ENCODE measurements at places on chromosomes 2 and 18. TPM values are rescaled to one million over a fixed set of nuclear protein-coding genes. Genes with fewer than 3 reads are reported as not detected.

The MC2R gene
- 0.05 TPM for total RNA-seq

The KCNK3 gene
- total RNA-seq, result 0.05 TPM

GRCh38 chr18:64118406-64118805 is 30.5 kb downstream of the LINC00305 start:
- no peak for DNase-seq

DNA sequence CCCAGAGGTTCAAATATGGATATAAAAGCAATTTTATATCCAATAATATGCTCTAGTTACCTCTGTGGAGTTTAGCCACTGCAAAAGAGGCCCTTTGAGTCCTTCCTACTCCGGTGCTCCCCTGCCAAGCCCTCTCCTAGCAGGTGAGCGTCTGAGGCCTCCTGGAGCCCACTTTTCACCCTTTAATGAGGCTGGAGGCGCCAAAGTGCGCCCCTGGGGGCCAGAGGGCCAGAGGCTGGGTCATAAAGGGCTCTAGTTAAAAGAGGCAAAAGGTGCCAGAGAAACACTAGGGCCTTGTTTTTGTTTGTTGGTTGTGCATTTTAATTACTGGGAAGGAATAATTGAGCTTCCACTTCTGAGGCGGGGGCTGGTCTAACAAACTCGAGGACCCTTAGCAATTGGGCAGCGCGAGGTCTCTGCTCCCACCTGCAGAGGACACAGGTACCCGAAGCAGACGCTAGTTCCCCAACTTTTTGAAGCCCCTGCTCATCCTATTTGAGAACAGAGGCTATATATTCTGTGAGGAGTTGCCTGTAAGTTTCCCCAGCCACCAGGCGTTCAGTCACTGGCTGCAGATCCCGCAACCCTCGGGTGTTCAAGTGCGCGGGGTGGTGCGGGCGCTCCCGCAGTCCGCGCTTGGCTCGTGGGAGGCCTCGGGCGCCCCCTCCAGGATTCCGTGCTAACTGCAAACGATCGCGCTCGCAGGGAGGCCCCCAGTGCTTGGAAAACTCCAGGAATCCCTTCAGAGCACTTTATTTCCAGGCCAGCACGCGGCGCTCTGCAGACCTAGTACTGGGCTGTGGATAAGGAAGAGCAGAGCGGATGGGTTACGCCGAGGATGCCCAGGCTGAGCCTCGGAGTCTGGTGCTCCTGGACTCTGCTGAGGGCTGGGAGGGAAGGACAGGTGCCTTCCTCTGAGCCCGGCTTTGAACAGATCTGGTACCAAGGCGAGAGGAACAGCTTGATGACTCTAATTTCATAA is 14.1 kb downstream of the MSGN1 start:
- no peak for DNase-seq

- no peak for DNase-seq
Measured at GRCh38 chr2:107001551-107001950, 115.6 kb upstream of the ST6GAL2 start.

DNA sequence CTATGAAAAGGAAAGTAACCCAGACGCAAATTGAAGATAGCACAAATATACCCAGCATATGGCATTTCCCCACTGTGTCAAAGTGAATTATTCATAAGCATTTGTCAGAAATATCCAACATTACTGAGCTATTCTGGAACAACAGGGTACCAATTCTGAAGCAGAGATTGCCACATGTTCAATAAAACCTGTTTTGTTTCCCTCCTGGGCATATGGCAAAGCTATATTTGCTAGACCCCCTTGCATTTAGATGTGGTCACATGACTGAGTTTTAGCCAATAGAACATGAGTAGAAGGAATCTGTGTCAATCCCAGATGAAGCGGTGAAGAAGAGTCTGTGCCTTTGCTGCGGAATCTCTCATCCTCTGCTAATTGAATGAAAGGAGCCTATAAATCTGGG is 296.4 kb upstream of the DLGAP1 start:
- no peak for DNase-seq

All from thymus (tissue), 14 donors.